ENCODE measurements at places on chromosomes 12 and 14. TPM values are rescaled to one million over a fixed set of nuclear protein-coding genes. Genes with fewer than 3 reads are reported as not detected.

GRCh38 chr14:60648934-60649874 is at the start of gene SIX1:
Gene SIX1, minus strand, starts transcription at chr14:60649477. Its CDS starts 288 bp downstream, at chr14:60649189.
- DNase-seq = peak; percentile 89

Gene CMKLR1
- total RNA-seq = 44.6 TPM

GRCh38 chr12:101527682-101528081 is 52.5 kb downstream of the SPIC start:
- no peak for DNase-seq

DNA sequence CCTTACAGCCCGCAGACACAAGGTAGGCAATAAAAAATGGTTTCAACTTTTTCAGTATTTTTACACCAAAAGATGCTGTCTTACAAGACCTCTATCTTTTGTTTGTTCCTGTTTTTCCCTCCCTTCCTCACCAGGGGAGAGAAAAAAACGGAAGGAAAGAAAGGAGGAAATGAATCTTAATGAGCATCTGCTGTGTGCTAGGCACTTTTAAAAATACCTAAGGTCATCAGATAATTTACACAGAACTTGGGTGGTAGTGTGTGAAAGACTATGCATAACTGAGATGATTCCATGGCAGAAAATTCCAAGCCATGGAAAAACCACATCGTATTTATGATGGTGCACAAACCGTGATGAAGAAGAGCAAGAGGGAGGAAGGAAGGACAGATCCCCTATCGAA is 121.2 kb downstream of the DIP2B start:
- DNase-seq = no peak

Gene SART3
- 27.4 TPM for total RNA-seq

DNA sequence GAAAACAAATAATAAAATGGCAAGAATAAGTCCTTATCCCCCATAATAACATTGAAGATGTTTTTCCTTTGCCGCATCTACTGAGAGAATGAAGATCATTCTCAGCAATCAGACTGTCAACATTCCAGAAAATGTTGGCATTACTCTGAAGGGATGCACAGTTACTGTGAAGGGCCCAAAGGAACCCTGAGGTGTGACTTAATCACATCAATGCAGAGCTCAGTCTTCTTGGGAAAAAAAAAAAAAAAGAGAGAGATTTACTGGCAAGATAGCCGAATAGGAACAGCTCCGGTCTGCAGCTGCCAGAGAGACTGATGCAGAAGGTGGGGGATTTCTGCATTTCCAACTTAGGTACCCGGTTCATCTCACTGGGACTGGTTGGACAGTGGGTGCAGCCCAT is 41.3 kb upstream of the OR6J1 start:
- DNase-seq = no peak

Gene CPNE6
- total RNA-seq = 0.32 TPM

Gene PRB2
- not detected for total RNA-seq

- no peak for DNase-seq
Observed at GRCh38 chr12:47921907-47922306, 17.1 kb upstream of the VDR start.

- DNase-seq = no peak
Observed at GRCh38 chr12:102069707-102070106, 7.9 kb upstream of the WASHC3 start.

Gene KRAS
- total RNA-seq = 22.5 TPM

GRCh38 chr14:54369343-54369742 is 27.5 kb upstream of the CDKN3 start:
- DNase-seq = no peak

Gene CLEC2D
- total RNA-seq = 12.6 TPM

DNA sequence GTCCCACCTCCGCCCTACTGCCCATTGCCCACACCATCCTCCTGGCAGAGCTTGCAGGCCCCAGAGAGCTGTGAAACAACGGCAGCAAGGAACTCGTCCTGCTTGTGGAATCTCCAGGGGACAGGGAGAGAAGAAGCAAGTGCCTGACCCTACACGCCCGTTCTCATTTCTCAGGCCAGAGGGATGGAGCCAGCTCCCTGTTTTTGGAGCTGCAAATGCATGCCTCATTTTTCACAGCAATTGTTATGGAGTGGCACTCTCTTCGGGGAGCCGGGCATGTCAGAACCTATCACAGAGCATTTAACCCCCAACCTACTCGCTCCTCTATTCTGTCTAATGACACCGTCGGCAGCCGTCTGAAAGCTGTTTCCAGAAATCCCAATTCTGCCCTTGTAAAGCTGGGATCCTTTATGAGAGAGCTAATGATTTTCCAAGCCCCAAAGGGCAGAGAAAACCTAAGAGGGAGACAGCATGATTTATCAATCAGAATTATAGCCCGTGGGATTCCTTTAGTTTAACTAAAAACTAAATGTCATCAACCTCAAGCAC is 222.3 kb upstream of the NOS1 start:
- no peak for DNase-seq

DNA sequence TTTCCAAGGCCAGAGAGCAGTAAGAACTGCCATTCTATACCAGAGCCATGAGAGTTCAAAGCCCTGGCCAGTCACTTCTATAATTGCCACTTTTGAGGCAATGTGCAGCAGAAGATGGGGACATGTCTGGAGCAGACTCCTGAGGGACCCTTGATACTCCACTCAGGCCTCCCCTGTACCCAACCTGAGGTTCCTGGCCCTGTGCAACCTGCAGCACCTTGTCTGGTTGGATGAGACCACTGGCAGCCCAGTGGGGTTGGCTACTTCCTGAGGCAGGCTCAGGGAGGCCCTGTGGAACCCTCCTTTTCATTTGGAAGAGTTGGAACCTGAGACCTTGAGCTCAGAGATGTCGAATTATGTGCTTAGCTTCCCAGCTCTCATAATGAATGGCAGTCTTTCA is 54.4 kb downstream of the GALNT16 start:
- DNase-seq = no peak

DNA sequence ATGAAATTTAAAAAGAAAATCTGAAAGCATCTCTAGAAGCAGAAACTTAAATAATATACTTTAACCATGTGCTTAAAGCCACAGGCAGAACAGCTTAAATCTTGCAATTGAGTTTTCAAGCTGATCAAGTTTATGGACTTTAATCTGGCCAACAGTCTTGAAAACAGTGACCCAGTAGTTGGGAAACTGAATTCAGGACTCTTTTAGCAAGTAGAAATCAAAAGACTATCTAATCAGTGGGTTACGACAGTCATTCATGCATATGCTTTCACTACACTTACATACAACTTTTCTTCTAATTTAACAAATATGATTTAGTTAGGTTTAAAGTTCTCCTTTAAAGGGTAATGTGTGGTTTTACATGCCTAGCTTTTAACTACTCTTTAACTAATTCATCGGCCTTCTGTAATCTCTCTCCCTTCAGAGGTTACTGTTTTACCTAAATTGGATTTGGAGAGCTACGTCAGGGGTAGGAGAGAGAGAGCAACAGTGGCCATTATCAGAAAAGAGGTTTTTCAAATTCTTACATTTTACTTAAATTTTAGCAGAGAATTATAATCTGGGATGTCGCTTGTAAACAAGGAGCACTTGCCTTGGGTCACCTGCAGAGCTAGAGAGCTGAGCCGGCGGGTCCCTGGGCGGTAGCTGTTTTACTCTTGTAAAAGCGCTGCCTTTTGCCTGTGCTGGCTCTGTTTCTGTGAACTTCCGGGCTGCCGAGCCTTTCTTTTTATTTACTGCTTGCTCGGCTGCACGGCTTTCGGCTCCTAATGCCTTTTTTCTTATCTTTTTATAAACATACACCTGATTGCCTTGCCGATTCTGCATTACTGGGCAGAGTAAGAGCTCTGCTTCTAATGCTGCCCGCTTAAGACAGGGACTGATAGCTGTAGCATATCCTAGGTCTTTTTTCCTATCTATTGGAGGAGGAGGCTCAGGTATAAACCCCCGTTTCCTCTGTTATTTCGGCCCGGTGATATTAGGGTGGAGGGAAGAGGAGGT is 17.4 kb upstream of the LYZ start:
- no peak for DNase-seq

GRCh38 chr14:20501346-20501745 is 4.0 kb upstream of the RNASE10 start:
- DNase-seq = no peak

- no peak for DNase-seq
Observed at GRCh38 chr14:99780690-99781089, 12.5 kb upstream of the EML1 start.

- DNase-seq = no peak
Observed at GRCh38 chr14:66918527-66918926, 270.7 kb upstream of the GARIN2 start.

DNA sequence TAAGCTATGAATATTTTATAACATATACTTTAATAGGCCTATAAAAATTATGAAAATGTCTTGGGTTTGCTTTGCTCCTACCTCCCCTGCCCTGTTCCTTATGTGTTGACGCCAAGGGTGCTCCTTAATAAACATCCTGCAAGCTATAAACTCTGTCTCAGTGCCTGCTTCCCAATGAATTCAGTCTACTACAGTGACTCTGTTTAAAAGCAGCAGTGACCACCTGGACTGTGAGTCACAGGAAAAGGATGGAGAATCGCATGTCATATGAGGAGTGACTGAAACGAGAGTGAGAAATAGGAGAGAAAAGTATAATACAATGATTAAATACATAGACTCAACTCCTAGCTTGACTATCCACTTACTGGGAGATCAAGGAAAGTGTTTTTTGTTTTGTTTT is 41.1 kb upstream of the CFAP54 start:
- no peak for DNase-seq

GRCh38 chr14:51805541-51805940 is 54.9 kb upstream of the GNG2 start:
- no peak for DNase-seq

DNA sequence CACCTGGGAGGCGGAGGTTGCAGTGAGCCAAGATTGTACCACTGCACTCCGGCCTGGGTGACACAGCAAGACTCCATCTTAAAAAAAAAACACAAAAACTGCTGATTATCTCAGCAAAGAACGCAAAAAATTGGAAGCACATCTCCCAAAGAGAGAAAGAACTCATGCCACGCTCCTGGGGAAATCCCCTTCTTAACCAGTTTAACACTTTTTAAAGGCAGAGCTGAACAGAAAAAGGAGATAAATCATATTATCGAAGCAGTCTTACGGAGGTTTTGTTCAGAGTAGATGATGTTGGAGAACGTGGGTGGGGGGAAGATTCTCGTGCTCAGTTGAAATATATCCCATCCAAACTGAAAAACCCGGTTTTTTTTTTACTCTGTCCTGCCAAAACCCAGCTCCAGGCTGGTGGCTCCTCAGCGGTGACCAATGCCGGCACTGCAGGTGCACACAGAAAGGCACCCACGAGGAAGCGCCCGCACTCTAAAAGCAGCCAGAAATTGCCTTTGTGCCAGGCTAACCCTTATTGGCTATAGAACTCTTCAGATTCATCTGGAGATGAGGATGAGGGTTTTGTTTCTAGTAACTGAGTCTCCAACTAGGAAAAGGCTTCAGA is 100.2 kb upstream of the PARP11 start:
- DNase-seq = no peak

DNA sequence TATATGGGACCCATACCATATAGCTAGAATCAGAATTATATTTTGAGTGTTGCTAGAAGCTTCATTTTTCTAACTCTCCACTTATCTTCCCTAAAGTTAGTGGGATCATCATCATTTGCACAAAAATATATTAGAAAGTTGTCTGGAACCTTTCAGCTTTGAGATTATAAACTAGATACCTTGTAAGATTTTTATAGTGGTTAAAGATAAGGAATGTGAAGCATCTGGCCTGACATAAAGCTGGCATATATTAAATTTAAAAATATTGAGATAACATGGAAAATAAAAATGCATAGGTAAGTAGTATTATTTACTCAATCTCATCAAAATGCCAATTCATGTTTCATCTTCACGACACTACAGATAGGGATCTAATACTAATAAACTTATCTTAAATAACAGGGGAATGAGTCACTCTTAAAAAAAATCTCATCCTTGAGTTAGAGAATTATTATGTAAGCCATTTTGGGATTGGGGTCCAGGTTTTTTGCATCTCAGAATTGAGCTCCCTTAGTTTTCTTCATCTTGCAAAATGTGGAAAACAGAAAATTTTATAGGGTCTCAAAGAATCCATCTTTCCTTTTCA is 318.5 kb downstream of the KCNC2 start:
- DNase-seq = no peak

- DNase-seq = peak; percentile 72
Observed at GRCh38 chr12:94242901-94243300, 94.5 kb downstream of the PLXNC1 start.

DNA sequence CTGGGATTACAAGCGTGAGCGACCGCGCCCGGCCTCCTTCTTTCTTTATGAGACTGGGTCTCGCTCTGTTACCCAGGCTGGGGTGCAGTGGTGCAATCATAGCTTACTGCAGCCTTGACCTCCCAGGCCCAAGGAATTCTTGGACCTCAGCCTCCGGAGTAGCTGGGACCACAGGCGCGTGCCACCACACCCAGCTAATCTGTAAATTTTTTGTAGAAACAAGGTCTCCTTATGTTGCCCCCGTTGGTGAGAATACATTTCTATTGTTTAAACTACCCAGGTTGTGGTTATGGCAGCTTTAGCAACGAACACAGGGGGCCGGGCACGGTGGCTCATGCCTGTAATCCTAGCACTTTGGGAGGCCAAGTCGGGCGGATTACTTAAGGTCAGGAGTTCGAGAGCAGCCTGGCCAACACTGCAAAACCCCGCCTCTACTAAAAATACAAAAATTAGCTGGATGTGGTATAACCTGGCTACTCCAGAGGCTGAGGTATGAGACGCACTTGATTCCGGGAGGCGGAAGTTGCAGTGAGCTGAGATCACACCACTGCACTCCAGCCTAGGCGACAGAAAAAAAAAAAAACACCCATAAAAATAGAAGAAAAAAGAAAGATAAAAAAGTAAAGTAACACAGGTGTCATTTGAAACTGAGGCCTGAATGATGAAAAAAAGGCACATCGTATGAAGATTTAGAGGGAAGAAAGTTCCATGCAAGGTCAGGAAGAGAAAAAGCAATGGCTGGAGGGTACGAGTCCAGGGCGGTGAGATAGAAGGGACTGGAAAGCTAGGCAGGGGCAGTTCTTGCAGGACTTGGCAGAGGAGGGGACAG is 977 bp upstream of the TMEM120B start:
- no peak for DNase-seq

- DNase-seq = no peak
Observed at GRCh38 chr12:104372061-104372720, 68.7 kb downstream of the EID3 start.

Gene LYZ
- 20.7 TPM for total RNA-seq

DNA sequence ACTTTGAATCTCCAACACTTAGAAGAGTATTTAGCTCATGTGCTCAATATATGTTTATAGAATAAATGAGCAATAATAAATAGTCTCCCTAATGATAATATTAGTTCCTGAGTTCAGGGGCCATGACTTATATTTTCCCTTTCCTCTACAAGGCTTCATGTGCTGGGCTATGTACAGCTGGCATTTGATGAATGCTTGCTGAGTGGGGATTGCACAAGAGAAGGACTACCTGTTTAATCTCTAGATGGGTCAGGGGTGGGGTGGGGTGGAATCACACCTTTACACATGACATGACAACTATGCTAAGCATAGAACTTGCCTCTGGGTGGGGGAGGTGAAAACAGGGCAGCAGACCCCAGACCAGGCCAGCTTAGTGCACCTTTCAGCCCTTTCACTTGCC is 7.6 kb upstream of the ABHD12B start:
- DNase-seq = no peak

All from posterior vena cava (tissue), 2 donors.